Stomach (tissue), 19 donors: ENCODE measurements at places on chromosomes 13 and 19. TPM values are rescaled to one million over a fixed set of nuclear protein-coding genes. Genes with fewer than 3 reads are reported as not detected.

Gene ONECUT3
- total RNA-seq = 0.37 TPM

GRCh38 chr13:48978942-48979601 lies 3.4 kb downstream of the FNDC3A start:
- DNase-seq = no peak

DNA sequence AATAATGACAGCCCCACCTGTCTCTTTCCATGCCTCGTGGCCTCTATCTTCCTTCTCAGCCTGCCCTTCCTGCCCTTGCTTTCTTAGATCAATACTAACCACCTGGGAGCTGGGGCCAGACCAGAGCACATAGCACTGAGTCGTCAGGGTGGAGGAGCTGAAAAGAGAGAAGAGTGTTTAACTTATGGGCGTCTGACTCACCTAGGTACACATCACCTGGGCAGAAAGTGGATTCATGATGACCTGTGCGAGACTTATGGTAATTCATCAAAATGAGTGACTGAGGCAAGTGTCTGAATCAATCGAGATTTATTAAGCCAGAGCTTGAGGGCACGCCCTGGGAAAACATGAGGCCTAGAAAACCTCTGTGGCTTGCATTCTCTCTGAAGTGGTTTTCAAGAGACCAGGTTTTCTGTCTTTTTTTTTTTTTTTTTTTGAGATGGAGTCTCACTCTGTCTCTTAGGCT lies 19.2 kb downstream of the CEACAM6 start:
- DNase-seq = peak; percentile 59

Gene WDR88
- total RNA-seq = not detected
